ENCODE measurements at places on chromosomes 7 and 10.

- DNase-seq = no peak
Observed at GRCh38 chr7:42046483-42046882, 190.5 kb downstream of the GLI3 start.

GRCh38 chr10:130021383-130021950, 57.4 kb upstream of the EBF3 start:
- no peak for DNase-seq

GRCh38 chr10:25820874-25821273, 113.2 kb upstream of the MYO3A start:
- DNase-seq = no peak

DNA sequence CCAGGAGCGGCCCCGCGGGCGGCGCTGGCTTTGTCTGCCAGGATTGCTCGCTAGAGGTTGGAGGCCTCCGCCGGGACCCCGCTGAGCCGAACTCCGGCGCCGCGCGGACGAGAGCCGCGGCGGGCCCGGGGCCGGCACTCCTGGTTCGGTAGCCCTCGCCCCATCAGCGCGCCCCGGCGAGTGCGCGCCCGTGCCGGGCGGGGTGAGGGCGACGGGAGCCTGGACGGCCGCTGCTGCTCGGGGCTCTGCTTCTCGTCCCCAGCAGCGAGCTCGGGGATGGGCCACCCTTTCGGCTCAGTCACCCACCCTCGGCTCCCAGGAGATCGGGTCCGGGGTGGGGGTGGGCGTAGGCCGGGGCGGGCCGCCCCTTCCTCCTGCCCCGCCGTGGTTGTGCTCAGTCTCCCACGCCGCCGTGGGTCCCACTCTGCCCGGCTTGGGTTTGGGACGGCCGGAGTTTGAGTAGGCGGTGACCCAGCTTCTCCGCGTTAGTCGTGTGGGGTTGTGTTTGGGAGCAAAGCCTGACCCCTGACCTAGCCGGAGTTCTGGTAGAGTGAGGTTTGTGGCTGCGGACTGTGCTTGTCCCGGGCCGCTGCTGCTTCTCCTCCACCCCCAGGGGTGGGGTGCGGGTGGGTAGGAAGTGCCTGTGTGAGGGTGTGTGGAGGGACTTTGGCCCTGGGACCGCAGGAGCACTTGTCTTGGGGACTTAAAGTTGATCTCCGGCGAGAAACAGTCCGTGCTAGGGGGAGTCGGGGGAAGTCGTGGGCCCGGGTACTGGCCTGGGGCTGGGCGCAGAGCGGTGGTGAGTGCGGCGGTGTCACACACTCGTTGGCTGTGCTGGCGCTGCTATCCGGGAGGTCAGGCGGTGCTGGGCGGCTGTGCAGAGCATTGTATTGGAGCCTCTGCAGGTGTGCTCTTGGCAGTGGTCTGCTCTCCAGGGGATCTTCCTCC, 677 bp downstream of the TSPAN14 start:
- no peak for DNase-seq

DNA sequence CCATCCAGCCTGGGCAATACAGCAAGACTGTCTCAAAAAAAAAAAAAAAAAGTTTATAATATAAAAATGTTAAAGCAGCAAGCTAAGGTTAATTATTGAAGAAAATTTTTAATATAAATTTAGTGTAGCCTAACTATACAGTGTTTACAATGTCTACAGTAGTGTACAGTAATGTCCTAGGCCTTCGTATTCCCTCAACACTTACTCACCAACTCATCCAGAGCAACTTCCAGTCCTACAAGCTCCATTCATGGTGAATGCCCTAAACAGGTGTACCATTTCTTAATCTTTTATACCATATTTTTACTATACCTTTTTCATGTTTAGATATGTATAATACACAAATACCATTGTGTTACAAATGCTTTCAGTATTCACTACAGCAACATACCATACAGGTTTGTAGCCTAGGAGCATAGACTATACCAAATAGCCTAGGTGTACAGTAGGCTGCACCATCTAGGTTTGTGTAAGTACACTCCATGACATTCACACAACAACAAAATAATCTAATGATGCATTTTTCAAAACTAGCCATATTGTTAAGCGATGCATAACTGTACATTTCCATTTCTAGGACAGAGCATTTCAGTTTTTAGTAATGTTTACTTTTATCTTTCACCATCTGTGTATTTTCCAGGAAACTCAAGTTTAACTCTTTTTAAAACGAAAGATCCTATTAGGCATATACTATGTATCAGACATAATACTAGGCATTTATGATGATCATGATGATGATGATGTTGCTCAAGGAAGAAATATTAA, 43.3 kb downstream of the CNOT4 start:
- no peak for DNase-seq

DNA sequence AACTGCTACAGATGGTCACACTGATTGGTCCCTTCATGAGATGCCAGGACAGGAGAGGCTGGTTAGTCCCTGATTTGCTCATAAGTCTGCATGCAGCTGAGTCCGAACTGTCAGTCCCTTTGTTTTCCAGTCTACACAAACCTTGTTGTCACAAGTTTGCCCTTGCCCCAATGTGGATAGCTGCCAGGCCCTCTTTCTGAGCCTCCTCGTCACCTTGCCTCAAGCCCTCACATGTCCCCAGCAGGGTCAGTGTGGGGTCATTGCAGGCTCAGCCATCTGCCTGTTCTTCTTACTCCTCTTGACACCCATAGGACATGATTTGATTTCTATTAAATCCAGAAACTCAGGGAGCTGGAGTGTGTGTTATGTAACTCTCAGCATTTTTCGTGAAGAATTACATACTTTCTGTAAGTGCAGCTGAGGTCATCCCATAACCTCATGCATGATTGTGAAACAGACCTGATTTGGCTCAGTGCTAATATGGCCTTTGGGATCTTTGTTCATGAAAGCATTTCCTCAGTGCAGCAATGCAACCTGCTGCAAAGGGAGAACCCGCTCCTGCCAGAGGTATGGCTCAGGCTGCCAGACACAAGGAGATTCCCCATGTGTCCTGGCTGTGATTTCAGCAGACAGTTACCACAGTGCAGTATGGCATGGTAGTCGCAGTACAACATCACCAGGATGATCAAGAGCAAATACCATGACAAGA, 70.0 kb upstream of the ZMIZ2 start:
- DNase-seq = no peak

- no peak for DNase-seq
Observed at GRCh38 chr7:133582766-133583523, 330.1 kb downstream of the EXOC4 start.

GRCh38 chr7:17467386-17467945, 169.0 kb downstream of the AHR start:
- no peak for DNase-seq

DNA sequence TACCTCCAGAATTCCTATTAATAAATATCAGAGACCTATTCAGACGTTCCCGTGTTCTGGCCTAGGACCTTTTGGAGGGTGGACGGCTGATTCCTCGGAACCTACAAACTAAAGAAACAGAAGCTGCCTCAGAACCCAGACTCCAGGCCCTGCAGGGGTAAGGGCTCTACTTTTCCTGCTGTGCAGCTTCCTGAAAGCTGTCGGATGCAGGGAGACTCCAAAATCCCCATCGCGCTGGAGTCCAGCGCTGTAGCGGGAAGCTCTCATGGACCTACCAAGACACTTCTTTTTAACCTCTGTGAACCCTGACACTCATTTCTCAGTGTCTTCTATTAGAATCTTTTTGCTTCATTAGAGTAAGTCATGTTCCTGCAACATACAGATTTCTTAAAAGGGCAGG, 244.5 kb upstream of the PITRM1 start:
- DNase-seq = no peak

GRCh38 chr7:116259156-116259870, 49.0 kb downstream of the TES start:
- no peak for DNase-seq

DNA sequence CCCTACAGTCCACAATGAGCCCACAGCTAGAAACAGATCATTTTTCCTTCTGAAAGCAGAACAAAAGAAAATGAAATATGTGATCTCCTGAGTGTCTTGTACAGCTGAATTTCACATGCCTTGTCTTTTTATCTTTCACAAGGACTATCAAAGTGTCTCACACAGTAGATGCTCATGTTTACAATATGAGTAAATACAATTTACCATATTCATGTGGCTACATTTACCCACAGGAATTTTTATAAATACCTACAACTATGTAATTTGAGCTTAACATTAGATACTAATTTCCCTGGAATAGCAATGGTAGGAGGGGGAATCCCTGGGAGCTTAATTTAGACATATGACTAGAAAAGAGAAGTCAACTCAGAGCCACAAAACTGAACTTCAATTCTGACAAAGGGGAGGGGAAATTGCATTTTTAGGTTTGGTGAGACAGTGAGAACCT, 186.2 kb downstream of the MACC1 start:
- DNase-seq = no peak

GRCh38 chr10:46250481-46250880, 36.3 kb upstream of the ANTXRL start:
- DNase-seq = no peak

DNA sequence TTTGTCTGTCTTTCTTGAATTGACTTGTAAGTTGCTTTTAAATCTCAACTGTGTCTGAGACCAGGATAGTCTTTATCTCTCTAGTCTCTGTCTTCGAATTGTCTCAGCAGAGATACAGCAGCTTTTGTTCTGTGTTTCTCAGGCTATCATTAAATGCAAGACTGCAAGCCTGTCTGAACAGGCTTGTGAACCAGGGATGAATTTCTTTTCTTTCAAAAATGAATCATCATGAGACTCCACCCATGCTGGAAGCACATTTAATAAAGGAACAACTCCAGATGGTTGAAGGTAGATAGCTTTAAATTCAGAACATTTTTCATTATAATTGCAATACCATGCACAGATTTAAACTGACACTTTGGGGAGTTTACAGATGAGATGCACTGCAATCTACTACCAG, 155.9 kb downstream of the SEC23IP start:
- no peak for DNase-seq

DNA sequence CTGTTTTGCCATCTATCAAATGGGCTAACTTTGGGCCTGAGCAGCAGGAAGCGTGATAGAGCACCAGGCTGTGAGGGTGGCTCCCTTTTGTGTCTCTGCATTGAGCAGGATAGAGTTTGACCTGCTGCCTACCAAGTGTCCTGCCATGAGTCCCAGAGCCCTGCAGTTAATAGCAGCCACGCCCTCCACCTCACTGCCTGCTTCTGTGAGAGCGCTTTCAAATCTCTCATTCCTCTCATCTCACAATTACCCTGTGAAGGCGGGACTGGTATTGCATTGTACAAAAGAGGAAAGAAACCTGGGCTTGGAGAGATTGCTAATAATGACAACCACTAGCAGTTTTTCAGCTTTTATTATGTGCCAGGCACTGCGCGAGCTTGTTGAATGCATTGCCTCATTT, 39.9 kb downstream of the UNC5B start:
- no peak for DNase-seq

DNA sequence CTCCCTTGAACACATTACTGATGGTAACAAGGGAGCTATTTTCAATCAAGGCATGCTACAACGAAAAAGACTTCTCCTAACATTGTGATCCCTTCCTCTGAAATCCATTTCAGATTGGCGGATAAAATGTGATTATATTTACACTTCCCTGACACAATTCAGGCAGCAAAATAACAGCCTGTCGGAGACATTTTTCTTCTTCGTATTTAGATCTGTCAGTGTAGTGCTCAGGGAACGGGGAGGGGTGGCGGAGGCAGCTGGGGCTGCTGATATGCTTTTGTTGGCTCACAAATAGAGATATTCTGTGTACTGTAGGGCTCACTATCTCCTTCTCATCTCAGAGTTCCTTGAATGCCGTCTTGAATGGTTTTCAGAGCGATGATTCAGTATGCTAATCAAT, 1261.7 kb upstream of the AUTS2 start:
- no peak for DNase-seq

DNA sequence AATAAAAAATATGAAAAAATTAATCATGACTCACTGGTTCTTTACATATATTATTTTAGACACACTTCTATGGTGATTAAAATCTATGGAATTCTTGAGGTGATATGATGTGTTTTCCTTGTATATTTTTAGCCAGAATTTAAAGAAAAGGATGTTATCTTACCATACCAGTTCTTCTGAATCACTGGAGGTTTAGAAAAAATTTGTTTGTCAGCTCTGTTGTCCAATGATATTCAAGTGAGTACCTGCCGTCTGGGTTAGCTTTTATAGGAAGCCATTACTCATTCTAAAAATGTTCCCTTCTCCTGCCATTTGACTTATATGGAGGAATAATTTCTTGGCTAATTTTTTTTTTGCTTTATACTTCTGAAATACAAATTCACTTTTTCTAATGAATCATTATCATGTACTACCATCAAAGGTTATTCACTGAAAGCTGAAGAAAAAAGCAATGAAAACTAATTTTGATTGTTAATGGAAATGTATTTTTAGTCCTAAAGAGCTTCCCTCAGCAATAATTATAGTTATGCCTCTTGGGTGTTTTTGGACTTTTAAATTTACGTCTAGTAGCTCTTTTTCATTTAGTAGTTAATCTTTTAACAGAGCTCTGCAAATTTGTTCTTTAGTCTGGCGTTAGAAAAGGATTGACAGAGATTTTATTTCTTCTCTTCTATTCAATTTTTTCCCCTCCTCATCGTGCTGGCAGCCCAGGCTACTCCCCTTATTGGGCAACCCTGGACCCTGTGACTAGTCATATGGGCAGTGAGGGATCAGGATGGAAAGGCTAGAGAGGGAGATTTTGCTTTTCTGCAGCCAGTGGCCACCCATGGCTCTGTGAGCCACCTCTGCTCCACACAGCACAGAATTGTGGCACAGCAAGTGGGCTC, 434.2 kb downstream of the LRMDA start:
- no peak for DNase-seq

DNA sequence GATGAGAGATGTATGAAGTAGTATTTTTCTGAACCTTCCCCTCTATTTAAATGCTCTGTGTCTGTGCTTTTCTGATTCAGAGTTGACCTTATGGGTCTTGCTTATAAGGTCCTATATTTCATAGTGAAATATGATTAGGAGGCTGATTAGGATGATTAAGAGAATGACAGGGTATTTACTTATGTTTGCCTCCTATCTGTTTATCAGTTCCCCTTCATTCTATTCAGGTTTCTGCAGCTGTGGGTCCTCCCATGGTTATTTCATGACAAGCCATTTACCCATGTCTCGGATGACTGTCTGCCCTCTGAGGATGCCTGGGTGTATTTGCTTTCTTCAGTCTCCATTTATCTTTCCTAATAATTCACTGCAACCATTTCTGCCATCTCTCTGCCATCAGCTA, 16.9 kb downstream of the RPA3 start:
- no peak for DNase-seq

GRCh38 chr10:103519798-103520197, 26.3 kb downstream of the NEURL1 start:
- DNase-seq = no peak

DNA sequence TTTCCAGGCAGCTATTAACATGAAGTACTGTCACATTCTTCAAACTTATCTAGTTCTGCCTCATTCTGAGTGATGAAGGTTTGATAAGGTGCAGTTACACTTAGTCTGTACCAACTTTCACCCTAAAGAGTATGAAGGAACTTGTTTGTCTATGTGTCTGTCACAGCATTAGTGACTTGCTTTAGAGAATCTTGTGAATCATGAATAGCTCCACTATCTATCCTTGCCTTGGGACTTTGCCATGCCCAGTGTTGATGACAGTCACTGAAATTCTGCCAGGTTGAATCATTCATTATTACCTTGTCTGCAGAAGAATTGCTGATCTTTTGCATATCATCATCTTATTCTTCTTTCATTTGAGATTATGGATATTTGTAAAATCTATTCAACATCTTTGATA, 50.9 kb upstream of the A1CF start:
- DNase-seq = no peak

- no peak for DNase-seq
Observed at GRCh38 chr10:63812501-63812900, 291.3 kb downstream of the REEP3 start.

- no peak for DNase-seq
Observed at GRCh38 chr10:128567551-128567950, 441.3 kb upstream of the MKI67 start.

- DNase-seq = no peak
Observed at GRCh38 chr10:110612629-110613028, 31.5 kb upstream of the RBM20 start.

Measured in stimulated activated CD4-positive, alpha-beta T cell treated with anti-CD3 and anti-CD28 coated beads, TNF-alpha, amount 100 ng/mL, for 1 hour (primary cell).